CD4-positive, CD25-positive, alpha-beta regulatory T cell (primary cell): ENCODE measurements at places on chromosomes 6 and 20.

DNA sequence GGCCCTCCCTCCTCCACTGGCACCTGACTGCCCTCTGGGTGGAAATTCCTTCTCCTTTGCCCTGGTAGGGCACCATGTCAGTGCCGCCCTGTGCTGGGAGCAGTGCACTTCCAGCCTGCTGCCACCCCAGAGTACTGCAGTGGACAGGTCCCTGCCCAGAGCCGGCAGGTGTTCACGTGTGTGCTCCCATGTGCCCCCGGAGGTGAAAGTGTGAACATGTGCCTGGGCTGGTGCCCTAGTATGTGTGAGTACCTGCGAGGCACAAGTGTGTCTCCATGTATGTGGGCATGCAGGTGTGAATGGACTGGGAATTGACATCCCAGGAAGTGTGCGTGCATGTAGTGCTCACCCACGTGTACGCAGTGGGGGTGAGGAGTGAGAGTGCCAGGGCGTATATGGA lies 29.4 kb downstream of the SDCBP2 start:
- no peaks in the 10 kb centered on the region for H3K27me3 ChIP-seq
- no peak overlapping the region for H3K27ac ChIP-seq
- peaks cover 16% of the 10 kb centered on the region for H3K4me1 ChIP-seq
- peaks cover 6% of the 10 kb centered on the region for H3K36me3 ChIP-seq
- DNase-seq = peak; percentile 20

GRCh38 chr20:37711994-37712964 lies 18.4 kb downstream of the CTNNBL1 start:
- DNase-seq = no peak
- H3K4me1 ChIP-seq = no peaks in the 10 kb centered on the region
- H3K27me3 ChIP-seq = no peaks in the 10 kb centered on the region
- no peak overlapping the region for H3K4me3 ChIP-seq
- H3K36me3 ChIP-seq = peaks cover 5% of the 10 kb centered on the region

GRCh38 chr6:44976677-44977641 lies 351.2 kb upstream of the RUNX2 start:
- peak overlapping the region; percentile 43 for H3K4me3 ChIP-seq
- no peak overlapping the region for H3K27ac ChIP-seq
- DNase-seq = peak; percentile 41
- peaks cover 23% of the 10 kb centered on the region for H3K4me1 ChIP-seq
- no peaks in the 10 kb centered on the region for H3K36me3 ChIP-seq

- no peak for DNase-seq
- peaks cover 20% of the 10 kb centered on the region for H3K4me1 ChIP-seq
- no peaks in the 10 kb centered on the region for H3K36me3 ChIP-seq
- no peak overlapping the region for H3K27ac ChIP-seq
- H3K27me3 ChIP-seq = peaks cover 16% of the 10 kb centered on the region
Observed at GRCh38 chr20:63002511-63002910, 4.3 kb downstream of the BHLHE23 start.

DNA sequence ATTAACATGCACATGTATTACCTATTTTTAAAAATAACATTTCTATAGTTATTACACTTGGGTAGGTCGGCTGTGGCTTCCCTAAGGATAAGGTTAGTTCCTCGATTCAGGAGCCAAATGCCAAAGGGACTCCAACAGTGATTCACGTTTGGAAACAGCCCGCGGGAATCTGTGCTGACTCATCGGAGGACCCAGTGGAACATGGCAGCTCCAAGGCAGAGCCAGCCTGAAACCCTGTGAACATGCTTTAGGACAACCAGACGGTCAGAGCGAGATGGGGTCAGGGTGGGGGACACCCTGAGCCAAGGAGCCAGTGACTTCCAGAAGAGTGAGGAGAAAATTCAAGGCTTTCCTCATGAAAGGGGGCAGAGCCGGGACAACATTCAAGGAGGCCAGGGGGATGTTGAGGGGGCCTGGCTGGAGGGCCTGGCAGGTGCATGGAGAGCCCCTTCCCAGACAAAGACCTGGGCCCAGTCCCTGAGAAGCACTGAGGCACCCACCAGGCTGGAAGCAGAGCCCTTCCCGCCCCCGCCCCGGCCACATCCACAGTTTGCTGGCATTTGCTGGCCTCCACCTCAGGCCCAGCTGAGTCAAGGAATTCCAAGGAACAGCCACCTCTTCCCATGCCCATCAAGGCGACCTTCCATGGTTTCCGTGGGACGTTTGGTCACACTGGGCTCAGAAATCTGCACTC lies 133.2 kb downstream of the SNX5 start:
- H3K4me3 ChIP-seq = no peak overlapping the region
- H3K4me1 ChIP-seq = no peaks in the 10 kb centered on the region
- H3K27me3 ChIP-seq = peaks cover 2% of the 10 kb centered on the region
- no peaks in the 10 kb centered on the region for H3K36me3 ChIP-seq
- no peak for DNase-seq

DNA sequence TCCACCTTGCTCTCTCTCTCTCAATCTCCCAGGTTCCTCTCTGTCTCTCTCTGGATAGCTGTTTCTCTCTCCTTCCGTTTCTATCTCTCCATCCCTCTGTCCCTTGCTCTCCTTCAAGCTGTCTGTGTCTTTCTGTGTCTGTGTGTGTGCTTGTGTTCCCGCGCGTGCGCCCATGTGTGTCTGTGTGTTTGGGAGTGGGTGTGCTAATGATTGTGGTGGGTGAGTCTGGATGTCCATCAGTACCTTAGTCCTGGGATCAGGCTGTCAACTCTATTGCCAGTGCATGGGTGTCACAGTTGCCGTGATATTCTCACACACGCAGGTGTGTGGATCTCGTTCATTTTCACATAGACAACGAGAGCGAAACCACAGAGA lies 1380.6 kb upstream of the DEFB115 start:
- DNase-seq = no peak
- H3K4me3 ChIP-seq = no peak overlapping the region
- no peaks in the 10 kb centered on the region for H3K27me3 ChIP-seq

- no peaks in the 10 kb centered on the region for H3K27me3 ChIP-seq
- H3K27ac ChIP-seq = peak overlapping the region; percentile 94
- peak overlapping the region; percentile 99 for H3K4me3 ChIP-seq
- no peaks in the 10 kb centered on the region for H3K36me3 ChIP-seq
- H3K4me1 ChIP-seq = peaks cover 29% of the 10 kb centered on the region
Observed at GRCh38 chr6:26053992-26054780, 33.0 kb upstream of the HFE start.

- no peaks in the 10 kb centered on the region for H3K27me3 ChIP-seq
- H3K27ac ChIP-seq = no peak overlapping the region
- no peaks in the 10 kb centered on the region for H3K36me3 ChIP-seq
- H3K4me3 ChIP-seq = no peak overlapping the region
- DNase-seq = no peak
Observed at GRCh38 chr6:168504366-168504765, 63.4 kb downstream of the SMOC2 start.

DNA sequence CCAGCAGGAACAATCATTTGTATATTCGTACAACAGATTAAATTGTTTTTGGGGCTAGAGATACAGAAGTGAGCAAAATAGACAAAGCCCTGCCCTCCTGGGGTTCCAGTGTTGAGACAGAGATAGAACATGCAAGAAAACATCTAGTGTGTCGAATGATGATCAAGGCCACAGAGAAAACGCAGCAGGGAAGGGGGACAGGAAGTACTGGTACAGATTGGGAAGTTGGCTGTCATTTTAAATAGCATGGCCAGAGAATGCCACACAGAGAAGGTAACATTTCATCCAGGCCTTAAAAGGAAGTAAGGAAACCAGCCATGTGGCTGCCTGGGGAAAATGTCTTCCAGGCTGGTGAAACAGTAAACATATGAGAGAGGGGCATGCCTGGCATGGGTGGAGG lies 202.6 kb upstream of the MYLIP start:
- H3K4me3 ChIP-seq = no peak overlapping the region
- no peak overlapping the region for H3K27ac ChIP-seq
- DNase-seq = no peak
- peaks cover 3% of the 10 kb centered on the region for H3K27me3 ChIP-seq

- no peaks in the 10 kb centered on the region for H3K27me3 ChIP-seq
- no peaks in the 10 kb centered on the region for H3K4me1 ChIP-seq
- H3K27ac ChIP-seq = no peak overlapping the region
- H3K36me3 ChIP-seq = no peaks in the 10 kb centered on the region
- DNase-seq = no peak
Observed at GRCh38 chr6:66931787-66932186, 1224.8 kb upstream of the EYS start.

DNA sequence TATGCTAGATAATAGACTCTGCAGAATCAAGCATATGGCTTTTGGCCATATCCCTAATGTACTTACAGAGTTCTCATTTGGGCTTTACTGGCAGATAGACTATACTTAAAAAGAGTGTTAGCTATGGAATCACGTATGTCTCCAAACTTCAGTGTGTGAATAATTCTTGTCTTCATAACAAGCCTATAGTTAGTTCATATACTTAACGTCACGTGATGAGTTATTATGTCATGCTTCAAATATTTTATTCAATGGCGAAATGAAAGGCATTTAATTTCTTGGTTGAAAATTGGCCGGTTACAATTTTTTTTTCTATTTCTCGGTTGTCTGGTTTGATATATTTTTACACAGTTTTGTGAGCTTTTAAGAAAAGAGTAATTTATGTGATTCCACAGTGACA lies 62.7 kb downstream of the MEI4 start:
- no peaks in the 10 kb centered on the region for H3K36me3 ChIP-seq
- H3K27ac ChIP-seq = no peak overlapping the region
- no peaks in the 10 kb centered on the region for H3K27me3 ChIP-seq
- H3K4me3 ChIP-seq = no peak overlapping the region
- DNase-seq = no peak
- no peaks in the 10 kb centered on the region for H3K4me1 ChIP-seq

DNA sequence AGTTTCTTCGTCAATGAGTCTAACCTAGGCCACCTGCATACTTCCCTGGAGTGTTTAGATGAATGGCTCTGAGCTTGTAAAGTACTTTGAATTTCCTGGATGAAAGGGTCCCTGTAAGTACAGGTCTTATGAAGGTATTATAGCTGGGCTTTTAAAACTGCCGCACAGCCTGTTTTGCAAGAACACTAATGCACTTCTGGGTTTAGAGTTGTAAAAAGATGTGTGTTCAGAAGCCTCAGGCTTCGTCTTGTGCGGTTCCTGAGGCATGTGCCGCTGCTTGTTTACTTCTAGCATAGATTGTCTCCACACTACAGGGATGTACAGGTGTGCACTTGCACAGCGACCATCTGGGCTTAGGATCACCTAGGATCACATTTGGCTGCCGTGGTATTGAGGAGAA lies 324.5 kb downstream of the SOX4 start:
- H3K4me1 ChIP-seq = no peaks in the 10 kb centered on the region
- no peak for DNase-seq
- H3K36me3 ChIP-seq = no peaks in the 10 kb centered on the region
- no peak overlapping the region for H3K4me3 ChIP-seq
- H3K27me3 ChIP-seq = no peaks in the 10 kb centered on the region

GRCh38 chr6:36375644-36376155 lies 11.8 kb downstream of the ETV7 start:
- no peak overlapping the region for H3K4me3 ChIP-seq
- H3K27ac ChIP-seq = no peak overlapping the region
- H3K27me3 ChIP-seq = no peaks in the 10 kb centered on the region

- no peaks in the 10 kb centered on the region for H3K36me3 ChIP-seq
- H3K27me3 ChIP-seq = no peaks in the 10 kb centered on the region
- no peaks in the 10 kb centered on the region for H3K4me1 ChIP-seq
- DNase-seq = no peak
- no peak overlapping the region for H3K27ac ChIP-seq
Observed at GRCh38 chr6:54698974-54699373, 147.6 kb upstream of the FAM83B start.

DNA sequence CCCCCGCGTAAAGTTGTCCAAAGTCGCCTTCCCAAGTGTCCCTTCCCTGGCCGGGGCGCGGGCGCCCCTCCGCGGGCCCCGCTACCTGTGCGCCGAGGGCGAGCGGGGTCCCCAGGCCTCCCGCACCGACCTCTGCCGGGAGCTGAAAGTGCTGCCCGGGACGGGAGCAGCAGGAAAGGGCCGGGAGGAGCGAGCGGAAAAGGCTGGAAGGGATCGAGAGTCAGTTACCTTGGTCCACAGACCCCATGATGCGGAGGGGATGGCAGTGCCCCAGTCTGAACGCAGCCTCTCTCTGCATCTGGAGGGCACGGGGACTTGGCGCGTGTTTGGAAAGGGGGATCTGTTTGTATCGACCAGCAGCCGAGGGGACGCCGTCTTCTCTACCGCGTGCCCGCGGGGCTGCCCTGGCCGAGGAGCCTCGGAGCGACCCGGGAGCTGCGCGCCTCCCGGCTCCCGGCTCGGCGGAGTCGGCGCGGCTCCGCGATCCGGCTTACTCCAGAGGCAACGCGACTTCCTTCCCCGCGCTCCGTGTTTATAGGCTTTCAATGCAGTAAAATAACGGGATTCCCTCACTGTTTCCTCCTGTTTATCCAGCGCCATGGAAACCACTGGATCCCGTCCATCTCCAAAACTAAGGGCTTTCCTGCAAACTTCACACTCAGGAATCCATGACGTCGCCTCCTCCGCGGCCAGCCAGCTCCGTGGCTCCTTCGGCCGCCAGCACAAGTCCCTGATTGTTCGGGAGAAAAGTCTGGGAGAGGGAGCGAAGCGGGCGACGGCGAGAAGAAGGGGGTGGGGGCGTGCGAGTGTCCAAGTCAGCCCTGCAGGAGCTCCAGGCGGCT lies 20.0 kb upstream of the NFATC2 start:
- peaks cover 28% of the 10 kb centered on the region for H3K4me1 ChIP-seq
- H3K4me3 ChIP-seq = peak overlapping the region; percentile 40
- no peaks in the 10 kb centered on the region for H3K36me3 ChIP-seq
- no peak overlapping the region for H3K27ac ChIP-seq

DNA sequence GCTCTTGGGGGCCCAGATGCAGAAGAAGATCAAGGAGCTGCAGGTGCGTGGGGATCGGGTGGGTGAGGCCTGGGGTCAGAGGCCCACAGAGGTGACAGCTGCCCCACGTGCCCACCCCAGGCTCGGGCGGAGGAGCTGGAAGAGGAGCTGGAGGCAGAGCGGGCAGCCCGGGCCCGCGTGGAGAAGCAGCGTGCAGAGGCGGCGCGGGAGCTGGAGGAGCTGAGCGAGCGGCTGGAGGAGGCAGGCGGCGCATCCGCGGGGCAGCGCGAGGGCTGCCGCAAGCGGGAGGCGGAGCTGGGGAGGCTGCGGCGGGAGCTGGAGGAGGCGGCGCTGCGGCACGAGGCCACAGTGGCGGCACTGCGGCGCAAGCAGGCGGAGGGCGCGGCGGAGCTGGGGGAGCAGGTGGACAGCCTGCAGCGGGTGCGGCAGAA lies 41.5 kb downstream of the MYH7B start:
- H3K4me1 ChIP-seq = no peaks in the 10 kb centered on the region
- no peak overlapping the region for H3K27ac ChIP-seq
- no peak overlapping the region for H3K4me3 ChIP-seq
- no peaks in the 10 kb centered on the region for H3K27me3 ChIP-seq
- no peak for DNase-seq
- H3K36me3 ChIP-seq = peaks cover 48% of the 10 kb centered on the region
